Spinal cord (tissue), 10 donors: ENCODE measurements at places on chromosomes 2 and 18. TPM values are rescaled to one million over a fixed set of nuclear protein-coding genes. Genes with fewer than 3 reads are reported as not detected.

BMP10 gene
- not detected for total RNA-seq

CTLA4 gene
- total RNA-seq = 0.30 TPM

ATP6V1C2 gene
- total RNA-seq = 0.77 TPM

PLCL1 gene
- total RNA-seq = 12.1 TPM

PPP1R1C gene
- 9.8 TPM for total RNA-seq

DNAJC5G gene
- 0.50 TPM for total RNA-seq

SRD5A2 gene
- total RNA-seq = 0.17 TPM

STPG4 gene
- not detected for total RNA-seq

LIMS2 gene
- total RNA-seq = 6.0 TPM

VWA3B gene
- 4.1 TPM for total RNA-seq

MAP3K19 gene
- 16.0 TPM for total RNA-seq

KCNE4 gene
- 23.8 TPM for total RNA-seq
